NCI-H510A (cell line): ENCODE measurements at places on chromosomes 7 and 10.

DNA sequence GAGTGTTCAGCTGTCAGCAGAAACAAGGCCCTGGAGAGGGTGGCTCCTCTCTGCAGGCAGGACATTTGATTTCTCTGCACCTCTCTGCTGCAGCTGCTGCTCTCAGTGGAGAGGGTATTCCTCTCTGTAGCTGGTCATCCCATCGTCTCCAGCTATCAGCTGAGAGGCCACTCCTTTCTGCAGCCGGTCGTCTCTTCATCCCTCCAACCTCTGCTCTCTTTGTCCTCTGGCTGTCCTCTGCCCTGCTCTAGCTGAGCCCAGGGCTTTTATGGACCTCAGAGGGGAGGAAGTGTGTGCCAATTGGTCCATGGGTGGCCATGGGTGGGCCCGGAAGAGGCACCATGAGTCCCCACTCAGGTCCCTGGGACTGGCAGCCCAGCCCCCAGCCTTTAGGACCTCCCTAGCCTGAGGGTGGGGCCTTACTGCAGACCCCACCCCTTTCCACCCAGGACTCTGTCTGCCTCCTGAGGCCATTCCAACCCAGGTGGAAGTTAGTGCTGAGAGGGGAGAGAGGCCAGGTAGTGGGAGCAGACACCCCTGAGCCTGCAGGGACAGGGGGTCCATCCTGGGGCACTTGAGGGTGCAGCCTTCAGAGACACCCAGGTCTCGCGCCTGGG is 26.2 kb upstream of the CDCA7L start:
- DNase-seq: no peak

DNA sequence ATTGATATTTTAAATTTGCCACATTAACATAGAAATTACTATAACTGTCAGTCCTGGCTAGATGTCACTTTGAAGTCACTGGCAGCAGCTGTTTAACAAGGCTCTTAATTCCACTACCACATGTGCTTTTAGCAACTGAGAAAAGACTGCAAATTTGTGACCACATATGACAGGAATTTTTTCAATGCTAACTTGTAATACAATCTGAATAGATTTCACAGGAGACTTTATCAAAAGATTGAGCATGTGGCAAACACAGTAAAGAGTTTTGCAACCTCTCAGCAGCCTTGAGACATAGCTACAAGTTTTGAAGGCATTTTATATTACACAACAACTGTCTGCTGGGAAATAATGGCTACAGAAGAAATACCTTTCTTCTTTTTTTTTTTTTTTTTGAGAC is 73.0 kb downstream of the MICU1 start:
- DNase-seq: no peak

DNA sequence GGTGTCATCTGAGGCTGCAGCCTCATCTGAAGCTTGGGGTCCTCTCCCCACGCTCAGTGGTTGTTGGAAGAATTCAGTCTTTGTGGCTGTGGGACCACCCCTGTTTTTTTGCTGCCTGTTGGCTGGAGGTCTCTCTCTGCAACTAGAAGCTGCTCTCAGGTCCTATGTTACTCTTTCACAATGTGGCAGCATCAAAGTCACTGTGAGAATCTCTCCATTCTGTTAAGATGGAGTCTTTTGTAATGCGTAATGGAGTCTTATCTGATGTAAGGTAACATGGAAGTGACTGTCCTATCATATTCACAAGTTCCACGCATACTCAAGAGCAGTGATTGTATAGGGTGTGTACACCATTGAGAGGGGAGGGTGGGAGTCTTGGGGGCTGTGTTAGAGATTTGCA is 24.9 kb downstream of the TSPAN13 start:
- DNase-seq: no peak

DNA sequence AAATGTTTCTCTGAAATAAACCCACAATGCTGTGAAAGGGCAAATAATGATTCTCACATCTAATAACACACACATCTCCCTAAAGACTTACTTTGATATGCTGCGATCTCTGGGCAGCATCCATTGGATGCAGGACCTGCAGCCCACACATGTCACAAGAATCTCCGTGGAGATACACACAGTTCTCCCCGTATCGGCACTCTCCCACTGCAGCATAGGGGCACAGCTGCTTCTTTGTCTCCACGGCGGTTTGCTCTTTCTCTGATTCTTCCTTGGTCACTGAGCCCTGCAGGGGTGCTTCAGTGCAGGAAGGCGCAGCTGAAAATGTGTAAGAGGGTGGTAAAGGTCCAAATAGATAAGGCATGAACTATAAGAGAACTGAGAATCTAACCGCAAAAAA is 20.4 kb downstream of the MKRN1 start:
- DNase-seq: no peak

DNA sequence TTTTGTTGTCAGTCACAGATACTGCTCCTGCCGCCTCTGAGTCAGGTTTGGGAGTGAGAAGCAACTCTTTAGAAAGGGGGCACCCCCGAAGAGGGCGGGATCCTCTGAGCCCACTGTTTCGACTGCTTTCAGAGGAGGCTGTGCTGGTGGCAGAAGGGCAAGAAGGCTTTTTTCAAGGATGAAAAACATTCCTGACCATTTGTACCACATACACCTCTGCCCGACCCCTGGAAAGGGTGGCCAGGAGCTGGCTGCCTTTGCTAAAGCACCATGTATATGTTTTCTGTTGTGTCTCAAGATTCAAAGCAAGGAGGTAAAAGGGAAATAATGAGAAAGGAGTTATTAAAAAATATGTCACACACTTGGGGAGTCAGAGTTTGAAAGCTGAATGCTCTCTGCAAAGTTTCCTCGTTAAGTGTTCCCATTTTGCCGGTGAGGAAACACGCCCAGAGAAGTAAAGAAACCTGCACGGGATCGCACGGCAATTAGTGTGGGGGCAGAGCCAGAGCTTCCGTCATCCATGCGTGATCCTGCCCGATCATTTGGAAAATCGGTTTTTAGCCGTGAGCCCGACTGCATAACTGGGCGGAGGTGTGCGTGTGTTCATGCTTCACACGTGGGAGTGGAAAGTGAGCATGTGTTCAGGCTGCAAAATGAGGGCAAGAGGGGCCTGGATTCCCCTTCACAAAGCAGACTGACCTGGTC is 163.2 kb downstream of the ADAM12 start:
- DNase-seq: no peak
